ENCODE measurements at places on chromosomes 6 and 20.

DNA sequence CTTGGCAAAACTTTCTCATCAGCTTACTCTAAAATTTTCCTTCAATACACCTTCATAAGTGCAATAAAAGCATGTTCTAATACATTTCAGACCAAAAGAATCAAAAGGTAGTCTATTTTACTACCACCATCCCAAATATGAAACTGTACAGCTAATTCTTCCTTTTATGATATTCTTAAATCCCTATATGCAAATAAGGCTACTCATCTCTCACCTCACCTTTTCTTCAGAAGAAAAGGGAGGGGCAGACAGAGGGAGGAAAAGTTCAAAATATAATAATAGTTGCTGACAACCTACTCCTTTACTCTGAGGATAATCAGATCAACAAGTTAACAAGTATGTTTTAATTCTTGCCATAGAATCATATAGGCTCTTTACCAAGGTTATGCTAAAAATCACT, 7.4 kb downstream of the C6orf120 start:
- DNase-seq, result no peak

DNA sequence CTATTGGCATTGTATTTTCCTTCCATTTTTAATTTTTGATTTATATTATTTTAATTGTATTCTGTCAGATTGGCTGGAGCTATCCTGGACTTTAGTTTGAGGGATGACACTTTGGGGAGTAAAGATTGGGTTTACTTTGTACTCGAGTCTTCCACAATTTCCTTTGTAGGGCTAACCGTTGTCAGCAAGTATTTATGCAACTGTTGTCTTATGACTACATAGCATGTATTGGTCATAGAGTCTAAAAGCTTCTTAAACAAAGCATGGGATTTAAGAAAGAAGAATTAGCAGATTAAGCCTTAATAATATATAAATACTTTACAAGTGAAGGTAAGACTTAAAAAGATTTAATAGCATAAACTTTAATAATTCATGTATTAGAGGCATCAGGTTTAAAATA, 19.6 kb downstream of the FARS2 start:
- DNase-seq, result no peak

DNA sequence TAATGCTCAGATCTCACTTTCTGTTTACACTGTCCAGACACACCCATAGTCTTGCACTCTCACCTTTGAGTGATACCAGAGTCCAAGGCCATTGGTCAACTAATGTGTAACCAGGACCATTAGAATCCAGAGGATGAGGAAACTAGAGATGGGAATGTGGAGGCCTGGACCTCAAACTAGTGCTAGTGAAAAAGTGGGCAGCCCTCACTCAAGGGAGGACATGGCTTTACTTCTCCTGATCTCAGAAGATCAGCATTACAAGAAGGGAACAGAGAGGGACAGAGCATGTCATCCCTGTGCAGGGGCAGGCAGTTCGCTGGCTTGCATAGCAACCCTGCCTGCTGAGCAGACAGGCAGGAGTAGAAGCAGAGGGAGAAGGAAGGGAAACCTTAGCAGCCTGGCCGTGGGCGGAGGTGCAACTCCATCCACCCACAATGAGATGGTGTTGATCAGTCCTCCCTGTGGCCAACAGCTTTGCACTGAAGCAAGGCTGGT, 22.6 kb upstream of the XRN2 start:
- DNase-seq, result no peak

GRCh38 chr6:163825033-163825432, 410.5 kb downstream of the QKI start:
- no peak for DNase-seq

GRCh38 chr6:135390458-135390857, 107.1 kb downstream of the AHI1 start:
- DNase-seq, result no peak

DNA sequence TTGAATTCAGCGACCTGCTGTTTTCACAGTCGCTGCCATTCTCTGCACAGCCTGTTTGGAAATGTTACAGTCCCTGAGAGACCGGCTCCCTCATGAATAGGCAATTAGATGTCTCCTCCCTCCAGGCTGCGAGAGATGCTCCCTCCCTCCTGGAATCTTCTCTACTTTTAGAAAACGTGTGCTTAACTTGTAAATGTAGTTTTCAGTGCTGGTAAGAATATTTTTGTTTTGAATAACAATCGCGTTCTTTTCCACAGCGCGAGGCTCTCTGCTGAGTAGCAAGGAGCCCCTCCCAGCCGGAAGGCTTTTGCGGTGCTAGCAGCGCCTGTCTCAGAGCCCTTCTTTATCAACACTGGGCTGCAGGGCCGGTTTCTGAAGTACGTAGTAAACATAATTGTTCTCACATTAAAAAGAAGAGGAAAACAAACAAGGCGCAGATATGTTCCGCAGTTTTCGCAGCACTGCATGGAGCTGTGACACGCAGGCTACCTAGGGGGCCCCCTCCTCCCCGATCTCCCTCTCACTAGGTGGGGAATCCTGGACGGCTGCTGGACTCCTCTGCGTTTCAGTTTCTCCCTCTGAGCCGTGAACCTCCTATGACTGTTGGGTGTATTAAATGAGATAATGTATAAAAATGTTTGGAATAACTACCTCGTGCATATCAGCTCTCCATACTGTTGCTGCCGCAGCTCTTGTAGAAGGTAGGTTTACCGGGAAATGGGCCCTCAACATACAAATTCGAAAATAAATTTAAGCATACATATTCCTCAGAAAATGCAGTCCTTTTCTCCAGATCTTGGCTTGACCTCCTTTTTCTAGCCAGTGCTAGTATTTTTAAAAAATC, 79.0 kb upstream of the SPACA1 start:
- peak; percentile 58 for DNase-seq

GRCh38 chr6:160069050-160069454, 52.6 kb upstream of the SLC22A1 start:
- peak; percentile 82 for DNase-seq
